HS-5 (cell line): ENCODE measurements at places on chromosomes 12 and 14.
A peak's percentile ranks its signal among the peaks of the same experiment; 100 is the strongest.

GRCh38 chr12:74891083-74891668 lies 318.5 kb downstream of the KCNC2 start:
- no peak for DNase-seq

DNA sequence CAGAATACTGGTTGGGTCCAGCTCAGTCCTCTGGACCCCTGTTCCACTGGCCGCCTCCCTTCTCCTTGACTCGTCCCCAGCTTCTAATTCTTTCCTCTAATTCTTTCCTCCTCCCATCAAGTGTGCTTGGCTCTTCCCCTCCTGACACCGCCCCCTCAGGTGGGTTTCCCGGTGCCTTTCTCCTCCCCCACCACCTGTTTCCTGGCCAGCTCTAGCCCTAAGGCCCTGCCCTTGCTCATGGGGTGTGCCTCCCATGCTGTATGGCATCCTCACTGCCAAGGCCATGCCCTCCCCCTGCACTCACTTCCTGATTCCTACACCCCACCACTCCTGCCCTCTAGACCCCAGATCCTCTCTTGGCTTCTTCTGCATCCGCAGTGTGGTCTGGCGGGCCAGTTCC lies 12.1 kb upstream of the EML1 start:
- DNase-seq = no peak

DNA sequence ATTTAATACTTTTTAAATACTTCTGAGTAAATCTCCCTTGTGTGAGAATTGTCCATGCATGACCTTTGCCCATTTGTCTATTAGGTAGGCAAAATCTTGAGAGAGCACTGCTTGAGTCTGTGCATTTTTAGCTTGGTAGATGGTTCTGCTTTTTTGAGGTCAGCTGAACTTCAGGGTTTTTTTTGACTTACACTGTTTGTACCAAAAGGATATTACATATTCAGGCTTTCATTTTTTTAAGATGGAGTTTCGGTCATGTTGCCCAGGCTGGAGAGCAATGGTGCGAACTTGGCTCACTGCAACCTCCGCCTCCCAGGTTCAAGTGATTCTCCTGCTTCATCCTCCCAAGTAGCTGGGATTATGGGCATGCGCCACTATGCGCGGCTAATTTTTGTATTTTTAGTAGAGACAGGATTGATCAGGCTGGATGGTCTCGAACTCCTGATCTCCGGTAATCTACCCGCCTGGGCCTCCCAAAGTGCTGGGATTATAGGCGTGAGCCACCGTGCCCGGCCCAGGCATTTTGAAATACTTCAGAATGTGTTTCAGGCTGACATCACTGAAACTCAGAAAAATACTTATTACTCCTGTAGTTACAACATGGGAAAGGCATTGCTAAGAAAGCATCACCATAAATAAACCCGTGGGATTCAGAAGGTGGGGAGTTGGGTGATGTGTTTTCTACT lies 11.1 kb downstream of the RASSF3 start:
- peak; percentile 31 for DNase-seq

DNA sequence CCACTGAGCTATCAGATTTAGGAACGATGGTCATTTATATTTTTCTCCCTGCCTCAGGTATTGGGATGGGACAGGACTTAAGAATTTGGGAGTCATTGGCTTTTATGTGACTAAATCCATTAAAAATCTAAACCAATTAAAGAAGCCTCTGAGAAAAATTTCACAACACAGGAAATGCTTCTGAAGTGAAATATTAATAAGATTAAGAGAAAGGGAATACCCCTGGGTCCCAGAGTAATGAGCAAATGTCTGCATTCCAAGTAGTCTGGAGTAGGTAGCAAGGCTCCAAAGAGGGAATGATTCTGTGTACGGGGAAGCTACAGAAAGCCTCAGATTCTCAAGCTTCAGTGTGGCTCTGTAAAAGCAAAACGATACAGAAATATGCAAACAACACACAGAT lies 707 bp upstream of the MED6 start:
- DNase-seq = peak; percentile 4

GRCh38 chr12:116642683-116643082 lies 83.5 kb downstream of the MAP1LC3B2 start:
- DNase-seq = no peak
